ENCODE measurements at places on chromosomes 2 and 18.

DNA sequence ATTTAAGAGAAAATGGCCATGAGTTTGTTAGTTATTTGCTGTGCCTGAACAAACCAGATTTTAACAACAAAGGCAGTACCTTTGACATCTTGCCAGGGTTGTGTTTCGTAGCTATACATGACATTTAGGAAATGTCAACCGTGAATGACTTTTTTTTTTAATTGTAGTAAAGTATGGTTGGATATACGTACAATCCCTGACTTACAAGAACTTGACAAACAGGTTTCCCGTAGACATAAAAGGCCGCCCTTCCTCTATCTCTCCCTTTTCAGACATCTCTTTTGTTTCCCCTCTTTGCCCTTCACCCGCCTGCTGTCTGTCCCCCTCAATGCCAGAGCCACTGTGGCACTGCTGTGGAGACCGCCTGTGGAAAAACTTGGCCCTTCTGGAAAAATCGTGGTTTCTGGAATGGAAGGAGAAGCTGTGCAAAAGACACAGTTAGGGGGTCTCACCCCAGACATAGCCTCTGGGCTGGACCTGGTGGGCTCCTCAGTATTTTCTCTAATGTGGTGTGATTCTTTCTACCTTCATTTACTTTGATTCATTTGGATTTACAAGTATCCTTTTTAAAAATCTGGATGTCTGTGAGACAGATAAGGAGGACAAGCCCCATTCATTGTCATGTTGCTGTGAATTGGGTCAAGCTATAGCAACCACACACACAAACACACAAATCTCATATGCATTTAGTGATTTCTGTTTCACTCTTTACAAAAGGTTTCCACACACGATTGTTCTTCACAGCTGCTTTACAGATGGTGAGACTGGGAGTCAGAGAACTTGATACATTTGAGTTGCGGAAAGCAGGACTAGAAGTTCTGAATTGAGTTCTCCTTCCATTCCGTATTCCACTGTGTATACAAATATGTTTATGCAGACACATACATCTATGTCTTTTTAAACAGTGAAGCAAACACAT lies 48.6 kb downstream of the SPATS2L start:
- no peaks in the 10 kb centered on the region for H3K4me1 ChIP-seq
- H3K36me3 ChIP-seq, result peaks cover 16% of the 10 kb centered on the region
- H3K27me3 ChIP-seq, result no peaks in the 10 kb centered on the region
- H3K27ac ChIP-seq, result no peak overlapping the region
- H3K4me3 ChIP-seq, result no peak overlapping the region

DNA sequence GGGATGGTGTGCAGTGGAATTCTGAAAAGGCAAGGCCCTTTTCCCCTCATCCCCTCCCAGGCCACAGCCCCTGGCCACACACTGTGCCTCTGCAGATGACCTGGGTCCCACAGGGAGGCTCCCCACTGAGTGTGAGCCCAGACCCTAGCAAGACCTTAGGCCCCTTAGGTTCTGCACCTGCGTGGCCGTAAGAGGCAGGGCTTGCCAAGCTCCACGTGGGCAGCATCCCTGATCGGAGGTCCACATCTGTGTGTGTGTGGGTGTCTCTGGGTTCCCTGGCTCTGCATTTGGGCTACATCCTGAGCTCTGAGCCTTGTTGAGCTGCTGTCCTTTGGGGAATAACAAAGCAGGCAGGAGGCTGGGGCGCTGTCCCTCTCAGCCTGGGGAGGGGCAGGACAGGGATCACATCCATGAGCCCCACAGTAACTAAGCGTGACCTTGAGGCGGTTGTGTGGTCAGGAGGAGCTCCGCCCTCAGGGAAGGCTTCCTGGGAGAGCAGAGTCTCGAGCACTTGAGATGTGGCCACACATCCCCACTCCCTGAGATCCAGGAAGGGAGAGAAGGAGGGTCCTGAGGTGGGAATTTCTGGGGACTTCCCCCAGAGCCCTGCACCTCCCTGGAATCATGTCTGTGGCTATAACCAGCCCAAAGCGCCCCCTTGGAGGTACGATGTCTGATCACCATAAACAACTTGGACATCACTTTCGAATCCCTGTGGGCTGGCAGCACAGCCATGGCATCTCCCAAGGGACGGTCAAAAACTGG lies 84.8 kb downstream of the STPG4 start:
- H3K4me3 ChIP-seq, result no peak overlapping the region
- DNase-seq, result no peak
- no peaks in the 10 kb centered on the region for H3K27me3 ChIP-seq

- H3K36me3 ChIP-seq, result no peaks in the 10 kb centered on the region
- peak within 1 kb of the TSS; percentile 66 for H3K4me3 ChIP-seq
- peak; percentile 36 for DNase-seq
- no peak within 1 kb of the TSS for H3K27ac ChIP-seq
- peaks cover 18% of the 10 kb centered on the region for H3K4me1 ChIP-seq
Observed at GRCh38 chr2:166375736-166376487, at the start of gene SCN9A. TSS of gene SCN9A (minus strand) at chr2:166375944. CDS start at chr2:166311756, 64,188 bp downstream.

- peaks cover 5% of the 10 kb centered on the region for H3K36me3 ChIP-seq
- H3K27ac ChIP-seq, result no peak overlapping the region
Observed at GRCh38 chr18:58668211-58668610, 3.1 kb upstream of the MALT1 start.

DNA sequence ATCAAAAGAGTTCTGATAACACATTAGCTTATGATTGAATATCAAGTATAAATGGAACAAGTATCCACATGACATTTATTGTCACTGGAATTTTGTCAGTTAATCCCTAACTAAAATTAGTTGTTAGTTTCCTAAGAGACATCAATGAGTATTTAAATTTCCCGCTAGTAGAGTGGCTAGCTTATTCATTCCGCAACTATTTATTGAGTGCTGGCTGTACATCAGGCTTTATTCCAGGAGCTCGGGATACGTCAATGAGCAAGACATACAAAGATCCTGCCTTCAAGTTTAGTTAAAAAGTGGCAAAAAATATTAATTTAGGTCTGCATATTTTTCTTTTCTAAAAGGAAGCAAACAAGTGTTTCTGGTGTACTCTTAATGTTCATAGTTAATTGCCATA lies 59.3 kb downstream of the PRKRA start:
- no peak overlapping the region for H3K27ac ChIP-seq
- peaks cover 15% of the 10 kb centered on the region for H3K27me3 ChIP-seq
- no peak overlapping the region for H3K4me3 ChIP-seq
- DNase-seq, result no peak
- H3K36me3 ChIP-seq, result no peaks in the 10 kb centered on the region

All from activated CD4-positive, alpha-beta memory T cell treated with anti-CD3 and anti-CD28 coated beads, Interleukin-2, amount 10 ng/mL, durations not matched to agents 7 days and 5 days (primary cell).